Neural progenitor cell (in vitro differentiated cells): ENCODE measurements at places on chromosomes 16 and 17. TPM values are rescaled to one million over a fixed set of nuclear protein-coding genes. Genes with fewer than 3 reads are reported as not detected.

GRCh38 chr16:66091471-66091891 lies 275.0 kb upstream of the CDH5 start:
- H3K36me3 ChIP-seq = no peaks in the 10 kb centered on the region
- H3K4me1 ChIP-seq = no peaks in the 10 kb centered on the region
- H3K4me3 ChIP-seq = no peak overlapping the region
- DNase-seq = no peak

RRAD gene
- total RNA-seq = 0.12 and 0.24 TPM in 2 replicates

KRT25 gene
- not detected in 2 replicates for total RNA-seq

DNA sequence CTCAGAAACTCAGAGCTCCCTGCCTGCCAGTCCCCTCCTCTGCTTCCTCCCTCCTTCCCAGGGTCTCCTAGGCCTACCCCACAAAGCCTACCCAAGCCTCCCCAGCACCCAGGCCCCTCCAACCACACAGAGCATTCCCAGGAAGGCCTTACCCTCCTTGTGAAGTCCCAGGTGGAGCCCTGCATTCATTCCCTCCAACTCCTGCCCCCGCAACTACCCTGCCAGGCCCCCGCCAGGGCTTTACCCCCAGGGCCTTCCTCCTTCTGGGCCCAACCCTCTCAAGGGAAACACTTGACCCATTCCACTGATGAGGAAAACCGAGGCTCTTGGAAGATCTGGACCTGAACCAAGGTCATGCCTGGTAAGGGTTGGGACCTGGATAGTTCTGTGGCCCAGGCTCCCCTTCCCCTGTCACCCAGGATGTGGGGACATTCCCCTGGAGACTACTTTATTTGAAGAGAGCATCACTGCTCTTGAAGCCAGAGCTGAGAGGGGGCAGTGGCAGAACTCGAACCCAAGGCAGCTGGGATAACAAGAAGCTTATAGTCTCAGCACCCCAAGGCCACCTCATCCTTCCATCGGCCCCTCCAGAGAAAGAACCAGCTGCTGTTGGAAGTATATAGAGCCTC lies 12.5 kb downstream of the PLLP start:
- H3K36me3 ChIP-seq = no peaks in the 10 kb centered on the region
- H3K27ac ChIP-seq = no peak overlapping the region
- peaks cover 33% of the 10 kb centered on the region for H3K4me1 ChIP-seq
- H3K4me3 ChIP-seq = no peak overlapping the region
- no peaks in the 10 kb centered on the region for H3K27me3 ChIP-seq

DNA sequence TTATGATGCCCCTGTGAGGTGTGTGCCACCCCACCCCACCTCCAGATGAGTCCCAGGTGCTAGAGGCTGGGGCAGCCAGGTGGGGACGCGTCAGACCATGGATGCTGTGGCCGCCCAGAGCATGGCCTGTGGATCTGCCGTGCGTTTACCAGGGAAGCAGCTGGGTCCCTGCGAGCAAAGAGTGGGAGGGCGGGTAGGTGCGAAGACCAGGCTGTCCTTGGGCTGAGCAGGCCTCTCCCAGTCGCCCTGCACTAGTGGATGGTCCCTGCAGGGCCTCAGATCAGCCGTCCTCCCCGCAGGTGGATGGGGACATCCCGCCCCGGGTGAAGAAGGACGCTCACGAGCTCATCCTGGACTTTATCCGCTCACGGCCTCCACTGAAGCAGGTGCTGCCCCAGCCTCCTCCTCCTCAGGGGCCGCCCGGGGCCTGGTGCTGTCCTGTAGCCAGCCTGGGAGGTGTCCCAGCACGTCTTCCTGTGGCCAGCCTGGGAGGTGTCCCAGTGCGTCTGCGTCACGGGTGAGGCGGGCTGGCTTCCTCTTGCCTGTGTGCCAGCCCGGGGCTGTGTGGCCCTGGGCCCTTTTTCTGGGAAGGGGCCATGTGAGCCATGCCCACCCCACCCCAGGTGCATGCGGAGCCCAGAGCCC lies 18.0 kb upstream of the TCF25 start:
- no peaks in the 10 kb centered on the region for H3K36me3 ChIP-seq
- DNase-seq = no peak
- H3K4me1 ChIP-seq = no peaks in the 10 kb centered on the region
- no peaks in the 10 kb centered on the region for H3K27me3 ChIP-seq

CDH8 gene
- 23.7 and 31.4 TPM in 2 replicates for total RNA-seq

GRCh38 chr17:75524970-75525805 lies at the start of gene LLGL2:
TSS of gene LLGL2 (plus strand) at chr17:75525697. CDS start at chr17:75543427, 17,730 bp downstream.
- no peak within 1 kb of the TSS for H3K27ac ChIP-seq
- DNase-seq = peak; percentile 95
- no peaks in the 10 kb centered on the region for H3K27me3 ChIP-seq
- peaks cover 7% of the 10 kb centered on the region for H3K4me1 ChIP-seq

- peaks cover 12% of the 10 kb centered on the region for H3K4me1 ChIP-seq
- DNase-seq = no peak
- H3K27ac ChIP-seq = no peak overlapping the region
- H3K4me3 ChIP-seq = no peak overlapping the region
Measured at GRCh38 chr16:87046235-87046634, 271.0 kb downstream of the C16orf95 start.

DNA sequence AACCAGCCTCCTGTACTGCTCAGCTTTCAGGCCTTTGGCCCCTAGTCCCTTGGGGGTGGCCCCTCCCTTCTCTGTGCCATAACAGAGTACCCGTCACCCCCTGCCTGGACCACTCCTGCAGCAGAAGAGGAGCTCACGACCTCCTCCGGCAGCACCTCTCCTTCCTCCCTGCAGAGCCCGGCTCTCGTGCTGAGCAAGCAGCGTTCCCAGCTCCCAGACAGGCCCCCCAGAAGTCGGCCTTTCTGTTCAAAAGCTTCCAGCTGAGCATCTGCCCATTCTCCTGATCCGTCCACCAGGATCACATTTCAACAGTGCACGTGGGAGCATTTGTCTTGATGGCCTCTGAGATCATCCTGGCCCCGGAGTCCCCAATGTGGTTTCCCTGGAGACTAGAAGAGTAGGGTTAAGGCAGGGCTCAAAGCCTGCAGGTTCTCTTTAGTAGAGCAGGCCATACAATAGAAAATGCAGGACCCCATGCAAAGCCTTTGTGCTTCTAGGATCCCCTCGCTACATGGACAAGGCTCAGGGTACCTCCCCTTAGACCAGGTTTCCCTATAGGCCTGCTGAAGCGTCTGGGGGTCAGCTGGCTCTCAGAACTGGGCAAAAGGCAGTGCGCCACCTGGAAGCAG lies 35.6 kb downstream of the NLRC3 start:
- H3K4me3 ChIP-seq = no peak overlapping the region
- H3K27me3 ChIP-seq = no peaks in the 10 kb centered on the region
- H3K4me1 ChIP-seq = peaks cover 15% of the 10 kb centered on the region
- no peaks in the 10 kb centered on the region for H3K36me3 ChIP-seq
- no peak overlapping the region for H3K27ac ChIP-seq

DNA sequence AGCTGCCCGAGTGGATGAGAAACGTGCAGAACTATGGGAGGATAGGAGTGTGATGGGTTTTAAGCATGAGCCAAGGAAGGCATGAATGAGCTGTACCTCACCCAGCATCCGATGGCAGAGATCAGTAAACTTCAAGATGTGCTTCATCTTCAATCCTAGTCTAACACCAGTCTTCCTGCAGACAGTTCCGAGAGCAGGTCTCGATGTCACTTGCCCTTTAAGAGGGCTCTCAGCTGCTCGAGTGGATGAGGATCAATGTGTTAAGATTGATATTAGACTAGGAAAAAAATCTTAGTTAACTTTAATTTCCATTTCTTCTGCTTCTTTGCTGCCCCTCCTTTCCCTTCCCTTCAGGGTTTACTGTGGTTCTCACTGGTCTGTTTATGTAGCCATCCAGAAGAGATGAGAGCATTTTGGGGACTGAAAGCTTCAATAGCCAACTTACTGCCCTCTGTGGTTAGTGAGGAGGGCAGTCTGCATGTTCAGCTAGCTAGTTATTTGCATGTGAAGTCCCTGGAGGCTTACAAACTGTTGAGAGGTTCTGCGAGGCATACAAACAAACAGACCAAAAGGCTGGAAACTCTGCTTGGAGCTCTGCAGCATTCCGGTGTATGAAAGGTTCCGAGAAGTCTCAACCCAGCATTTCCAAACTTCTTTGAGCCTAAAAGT lies 15.3 kb downstream of the KLHL36 start:
- H3K4me1 ChIP-seq = peaks cover 12% of the 10 kb centered on the region
- DNase-seq = no peak
- no peak overlapping the region for H3K27ac ChIP-seq
- no peaks in the 10 kb centered on the region for H3K36me3 ChIP-seq

DNASE1L2 gene
- total RNA-seq = 0.21 and 1.6 TPM in 2 replicates

KRTAP2-2 gene
- not detected in 2 replicates for total RNA-seq

DNA sequence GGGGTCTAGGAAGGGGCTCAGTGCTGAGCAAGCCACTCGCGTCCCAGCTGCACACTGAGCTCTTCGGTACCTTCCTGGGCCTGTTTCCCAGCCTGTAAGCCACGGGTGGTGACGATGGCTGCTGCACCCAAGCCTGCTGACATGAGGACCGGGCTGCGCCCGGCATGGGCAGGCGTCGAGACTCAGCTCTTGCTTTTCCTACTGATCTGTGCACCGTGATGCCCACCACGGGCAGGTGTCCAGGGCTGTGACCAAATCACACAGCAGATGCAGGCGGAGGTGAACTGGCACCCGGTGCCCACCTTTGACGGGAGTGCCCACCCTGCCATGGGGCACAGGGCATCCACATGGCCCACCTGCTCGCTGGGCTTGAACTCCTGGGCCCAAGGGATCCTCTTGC lies 17.9 kb downstream of the CCDC57 start:
- H3K27me3 ChIP-seq = no peaks in the 10 kb centered on the region
- H3K36me3 ChIP-seq = no peaks in the 10 kb centered on the region

GGT6 gene
- total RNA-seq = not detected in 2 replicates

DNA sequence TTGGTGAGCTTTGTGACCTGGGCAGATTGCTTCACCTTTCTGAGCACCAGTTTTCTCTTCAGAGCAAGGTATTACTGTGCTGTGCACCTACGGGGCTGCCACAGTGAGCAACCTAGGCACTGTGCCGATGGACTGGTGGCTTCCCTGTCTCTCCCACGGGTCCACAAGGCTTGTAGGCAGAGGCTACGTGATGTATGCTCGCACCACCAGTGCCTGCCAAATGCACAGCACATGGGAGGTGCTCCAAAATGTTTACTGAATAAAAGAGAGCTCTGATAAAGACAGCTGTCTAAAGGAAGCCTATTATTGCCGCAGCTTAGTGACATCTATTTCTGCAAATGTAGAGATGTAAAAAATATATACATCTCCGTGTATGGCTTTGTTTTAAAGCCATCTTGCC lies 139.2 kb downstream of the CDK5R1 start:
- H3K36me3 ChIP-seq = no peaks in the 10 kb centered on the region
- DNase-seq = no peak
- peaks cover 26% of the 10 kb centered on the region for H3K4me1 ChIP-seq
- no peak overlapping the region for H3K27ac ChIP-seq

- H3K27ac ChIP-seq = no peak overlapping the region
- peaks cover 94% of the 10 kb centered on the region for H3K27me3 ChIP-seq
- peaks cover 11% of the 10 kb centered on the region for H3K4me1 ChIP-seq
- DNase-seq = peak; percentile 52
- peak overlapping the region; percentile 64 for H3K4me3 ChIP-seq
Measured at GRCh38 chr17:1227917-1228780, 42.1 kb upstream of the BHLHA9 start.

NAT9 gene
- 68.9 and 75.3 TPM in 2 replicates for total RNA-seq

GRCh38 chr16:87607223-87607622 lies 4.9 kb downstream of the JPH3 start:
- no peak for DNase-seq
- H3K36me3 ChIP-seq = no peaks in the 10 kb centered on the region
- H3K27me3 ChIP-seq = peaks cover 26% of the 10 kb centered on the region
- H3K27ac ChIP-seq = no peak overlapping the region
- H3K4me3 ChIP-seq = no peak overlapping the region

GRCh38 chr17:47966079-47966519 lies 4.8 kb upstream of the CDK5RAP3 start:
- peaks cover 5% of the 10 kb centered on the region for H3K4me1 ChIP-seq
- H3K27me3 ChIP-seq = no peaks in the 10 kb centered on the region
- DNase-seq = no peak
- no peak overlapping the region for H3K4me3 ChIP-seq
- H3K36me3 ChIP-seq = no peaks in the 10 kb centered on the region

DNA sequence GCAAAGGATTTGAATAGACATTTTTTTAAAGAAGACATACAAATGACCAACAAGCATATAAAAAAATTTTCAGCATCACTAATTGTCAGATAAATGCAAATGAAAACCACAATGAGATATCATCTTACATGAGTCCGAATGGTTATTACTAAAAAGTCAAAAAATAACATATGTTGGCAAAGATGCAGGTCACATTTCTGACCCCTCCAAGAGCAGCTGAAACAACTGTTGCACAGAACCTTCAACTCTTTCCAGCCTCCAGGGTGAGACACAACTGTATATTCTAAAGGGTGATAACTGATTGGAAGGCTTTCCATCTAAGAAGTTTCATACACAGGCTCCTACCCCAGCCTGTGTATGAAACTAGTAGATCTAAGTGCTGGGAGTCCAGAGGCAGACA lies 51.9 kb downstream of the SLFN5 start:
- H3K4me3 ChIP-seq = no peak overlapping the region
- H3K27ac ChIP-seq = no peak overlapping the region
- H3K4me1 ChIP-seq = no peaks in the 10 kb centered on the region
- no peaks in the 10 kb centered on the region for H3K36me3 ChIP-seq

- H3K36me3 ChIP-seq = no peaks in the 10 kb centered on the region
- no peak for DNase-seq
- no peak overlapping the region for H3K27ac ChIP-seq
- H3K4me3 ChIP-seq = no peak overlapping the region
- no peaks in the 10 kb centered on the region for H3K27me3 ChIP-seq
- no peaks in the 10 kb centered on the region for H3K4me1 ChIP-seq
Measured at GRCh38 chr16:16149710-16150116, 73.6 kb downstream of the ABCC6 start.

GRCh38 chr17:40158438-40159013 lies 18.2 kb downstream of the CASC3 start:
- no peak overlapping the region for H3K4me3 ChIP-seq
- no peak overlapping the region for H3K27ac ChIP-seq
- H3K27me3 ChIP-seq = no peaks in the 10 kb centered on the region

ZDHHC1 gene
- total RNA-seq = 1.5 and 2.2 TPM in 2 replicates

MYH1 gene
- total RNA-seq = not detected in 2 replicates

DNA sequence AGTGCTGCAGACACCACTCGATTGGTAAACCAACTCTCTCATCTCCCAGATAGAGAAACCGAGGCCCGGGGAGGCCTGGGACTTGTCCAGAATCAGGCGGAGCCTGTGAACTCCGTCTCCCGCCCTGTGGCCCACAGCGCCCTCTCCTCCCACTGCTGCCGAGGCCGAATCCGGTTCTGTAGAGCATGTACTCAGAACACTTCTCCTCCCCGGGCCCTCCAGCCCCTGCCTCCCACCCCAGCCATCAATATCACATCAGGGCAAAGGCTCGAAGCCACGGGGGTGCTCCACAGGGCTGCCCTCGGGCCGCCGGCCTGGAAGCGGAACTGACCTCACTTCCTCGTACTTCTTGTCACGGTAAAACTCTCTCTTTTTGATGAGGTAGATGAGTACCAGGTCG lies 13.0 kb downstream of the EMC6 start:
- H3K36me3 ChIP-seq = no peaks in the 10 kb centered on the region
- no peaks in the 10 kb centered on the region for H3K27me3 ChIP-seq
- H3K27ac ChIP-seq = no peak overlapping the region
- peaks cover 6% of the 10 kb centered on the region for H3K4me1 ChIP-seq
- H3K4me3 ChIP-seq = no peak overlapping the region

MPDU1 gene
- total RNA-seq = 167 and 177 TPM in 2 replicates

ACAP1 gene
- 0.65 and 2.7 TPM in 2 replicates for total RNA-seq

GRCh38 chr17:27319541-27320221 lies 25.8 kb downstream of the WSB1 start:
- no peaks in the 10 kb centered on the region for H3K4me1 ChIP-seq
- H3K4me3 ChIP-seq = no peak overlapping the region
- no peak overlapping the region for H3K27ac ChIP-seq
- H3K27me3 ChIP-seq = no peaks in the 10 kb centered on the region
- peaks cover 9% of the 10 kb centered on the region for H3K36me3 ChIP-seq
- DNase-seq = no peak

RAB26 gene
- 2.1 and 4.4 TPM in 2 replicates for total RNA-seq
